Daoy (cell line): ENCODE measurements at places on chromosomes 1 and 21.

GRCh38 chr1:232377494-232377770, 252.5 kb downstream of the SIPA1L2 start:
- peak; percentile 84 for DNase-seq

GRCh38 chr1:202199040-202199889, 5.7 kb downstream of the LGR6 start:
- no peak for DNase-seq

DNA sequence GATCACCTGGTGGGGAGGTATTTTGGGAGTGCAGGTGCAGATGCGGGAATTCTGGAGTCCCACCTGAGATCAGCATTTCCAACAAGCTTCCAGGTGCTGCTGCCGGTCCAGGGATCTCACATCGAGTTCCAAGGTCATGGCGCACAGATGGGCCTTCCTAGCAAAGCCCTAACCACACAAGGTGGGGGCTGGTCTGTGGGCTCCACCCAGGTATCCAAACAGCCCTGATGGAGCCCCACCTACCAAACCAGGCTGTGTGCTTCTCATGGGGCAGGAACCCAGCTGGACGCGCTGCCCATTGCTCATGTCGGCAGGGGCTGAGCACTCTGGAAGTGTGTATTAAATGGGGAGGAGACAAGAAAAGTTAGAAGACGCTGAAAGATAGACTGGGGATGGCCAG, 35.0 kb upstream of the TMEM51 start:
- DNase-seq = no peak

DNA sequence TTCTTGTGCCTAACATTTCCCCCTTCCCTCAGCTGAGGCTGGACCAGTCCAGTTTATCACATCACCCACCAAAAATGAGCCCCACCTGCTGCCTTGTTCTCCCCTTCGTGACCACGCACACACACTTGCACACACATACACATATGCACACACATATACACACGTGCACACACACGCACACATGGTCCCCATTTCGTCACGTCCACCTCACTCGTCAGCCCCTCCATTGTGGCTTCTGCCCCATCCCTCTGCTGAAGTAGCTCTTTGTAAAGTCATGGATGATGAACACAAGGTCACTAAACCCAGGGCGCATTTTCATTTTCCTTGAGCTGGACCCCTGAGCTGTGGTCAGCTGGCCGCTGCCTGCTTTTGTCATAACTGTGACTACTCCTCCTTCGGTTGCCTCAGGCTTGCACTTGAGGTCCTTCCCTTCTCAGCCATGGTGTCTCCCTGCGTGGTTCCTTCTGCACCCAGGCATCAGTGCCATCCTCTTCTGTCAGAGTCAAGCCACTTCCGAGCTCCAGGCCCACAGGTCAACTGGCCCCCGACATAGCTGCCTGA, 93.8 kb downstream of the SYT2 start:
- DNase-seq = no peak

GRCh38 chr1:245822996-245823395, 668.2 kb downstream of the KIF26B start:
- peak; percentile 79 for DNase-seq

DNA sequence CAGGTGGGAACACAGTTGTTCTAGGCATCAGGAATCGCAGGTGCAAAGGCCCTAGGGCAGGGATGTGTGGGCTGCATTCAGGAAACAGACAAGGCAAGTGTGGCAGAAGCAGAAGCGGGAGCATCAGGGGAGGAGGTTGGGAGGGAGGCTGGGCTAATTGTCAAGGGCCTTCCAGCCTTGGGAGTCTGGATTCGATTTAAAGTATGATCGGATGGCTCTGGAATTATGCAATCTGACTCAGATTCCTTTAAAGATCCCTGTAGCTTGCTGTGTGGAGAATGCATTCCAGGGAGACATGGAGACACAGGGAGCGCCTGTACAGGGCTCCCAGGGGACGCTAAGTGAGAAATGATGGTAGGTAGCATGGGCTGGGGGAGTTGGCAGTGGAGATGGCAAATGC, 86.5 kb downstream of the LACTBL1 start:
- no peak for DNase-seq

DNA sequence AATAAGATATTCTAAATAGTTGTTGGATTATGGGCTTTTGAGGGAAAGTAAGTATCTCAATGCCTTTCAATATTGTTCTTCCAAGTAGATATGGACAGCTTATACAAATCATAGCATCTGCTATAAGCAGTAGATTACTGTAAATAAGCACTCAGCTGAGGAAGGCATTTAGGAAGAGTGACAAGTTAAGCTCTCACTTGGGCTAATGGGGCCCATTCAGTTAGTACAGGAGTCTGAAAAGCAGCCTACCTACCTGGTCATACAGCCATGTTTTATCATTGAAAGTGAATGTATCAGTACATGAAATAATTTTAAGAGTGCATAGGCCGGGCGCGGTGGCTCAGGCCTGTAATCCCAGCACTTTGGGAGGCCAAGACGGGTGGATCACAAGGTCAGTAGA, 73.1 kb downstream of the APP start:
- no peak for DNase-seq

GRCh38 chr1:11455967-11456570, 22.9 kb upstream of the DISP3 start:
- peak; percentile 17 for DNase-seq

- DNase-seq = no peak
Observed at GRCh38 chr1:181040284-181040865, 6.6 kb downstream of the MR1 start.

DNA sequence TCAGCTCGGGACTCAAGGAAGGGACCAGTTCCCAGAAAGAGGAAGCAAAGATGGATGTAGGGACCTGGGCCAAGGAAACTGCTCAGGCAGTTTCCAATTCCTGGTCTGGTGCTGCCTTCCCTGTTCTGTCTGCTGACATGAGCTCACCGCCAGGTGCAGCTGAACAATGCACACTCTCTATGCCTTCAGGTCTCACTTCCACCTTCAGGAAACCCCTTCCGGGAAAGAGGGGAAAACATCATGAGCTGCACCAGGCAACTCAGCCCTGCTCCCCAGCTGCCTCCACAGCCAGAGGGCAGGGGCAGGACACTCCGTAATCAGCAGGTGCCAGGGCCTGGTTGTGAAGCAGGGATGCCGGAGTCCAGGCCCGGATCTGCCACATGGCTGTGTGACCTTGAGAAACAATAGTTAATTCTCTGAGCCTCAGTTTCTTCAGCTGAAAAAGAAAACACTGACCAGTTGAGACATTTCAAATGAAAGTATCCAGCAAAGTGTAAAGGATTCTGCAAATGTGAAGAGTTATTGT, 27.8 kb downstream of the SMIM12 start:
- DNase-seq = no peak

DNA sequence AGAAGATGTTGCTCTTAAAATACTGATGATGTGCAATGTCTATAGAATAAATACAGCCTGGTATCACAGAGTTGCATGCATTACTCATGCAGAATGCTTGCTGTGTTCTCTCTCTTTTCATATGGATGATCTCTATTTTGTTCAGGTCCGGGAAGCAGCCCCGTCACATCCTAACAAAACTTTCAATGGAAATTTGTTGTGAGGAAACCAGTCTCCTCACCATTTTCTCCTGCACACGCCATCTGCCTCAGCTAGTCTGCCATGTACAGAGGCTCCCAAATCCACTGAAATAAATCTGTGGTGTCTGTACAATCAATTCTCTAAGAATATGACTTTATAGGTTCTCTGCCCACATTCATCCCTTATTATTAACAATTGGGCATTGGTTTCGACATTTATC, 42.4 kb downstream of the DAB1 start:
- no peak for DNase-seq

DNA sequence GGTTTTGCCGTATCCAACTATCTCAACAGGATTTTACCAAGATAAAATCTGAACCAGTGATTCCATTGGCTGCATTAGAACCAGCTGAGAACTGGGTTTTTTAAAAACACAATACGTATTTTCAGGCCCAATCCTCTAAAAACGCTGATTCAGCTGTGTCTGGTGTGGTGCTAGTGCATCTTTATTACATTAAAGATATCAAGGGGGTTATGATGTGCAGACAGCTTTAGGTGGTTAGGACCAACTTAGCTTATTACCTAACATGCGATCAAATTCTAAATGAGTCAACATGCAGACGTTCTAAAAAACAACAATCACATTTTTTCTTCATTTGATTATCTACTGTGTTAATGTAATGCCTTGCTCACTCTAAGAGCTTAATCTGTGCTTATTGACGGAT, 32.0 kb upstream of the EXO1 start:
- no peak for DNase-seq

DNA sequence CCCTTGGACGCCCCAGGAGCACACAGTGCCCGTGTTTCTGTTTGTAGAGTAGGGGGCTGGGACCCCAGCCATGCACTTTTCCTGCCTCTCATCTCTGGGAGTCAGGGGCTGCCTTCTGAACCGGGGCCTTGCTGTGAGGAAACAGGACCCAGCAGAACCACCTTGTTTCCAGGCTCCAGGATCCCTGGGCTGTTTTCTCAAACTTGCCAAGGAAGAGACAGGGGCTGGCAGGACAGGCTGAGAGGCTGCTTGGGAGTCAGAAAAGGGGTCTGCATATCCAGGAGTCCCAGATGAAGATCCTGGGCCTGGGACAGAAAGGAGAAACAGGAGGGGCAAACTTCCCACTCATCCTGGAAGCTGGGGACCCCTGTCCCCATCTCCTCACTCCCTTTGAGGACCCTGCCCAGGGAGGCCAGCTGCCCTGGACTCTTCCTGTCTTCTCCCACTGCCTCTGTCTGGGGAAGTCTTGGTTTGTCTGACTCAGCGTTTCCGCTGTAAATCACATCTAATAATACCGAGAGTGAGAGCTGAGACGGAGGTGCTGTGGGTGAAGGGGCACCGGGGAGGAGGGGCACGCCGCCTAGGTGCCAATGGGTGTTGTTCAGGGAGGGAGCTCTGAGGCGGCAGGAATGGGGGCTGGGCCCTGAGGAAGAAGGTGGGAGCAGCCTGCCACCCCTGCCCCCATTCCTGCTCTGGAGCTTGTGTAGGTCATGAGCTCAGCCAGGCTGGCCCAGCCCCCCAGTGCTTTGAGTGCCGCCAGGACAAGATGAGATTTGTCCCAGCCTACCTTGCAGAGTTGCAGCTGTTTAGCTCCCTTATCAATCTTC, 16.7 kb downstream of the POU3F1 start:
- DNase-seq = peak; percentile 92
